ENCODE measurements at places on chromosomes 12 and 14.

GRCh38 chr14:61542848-61543790, 152.2 kb upstream of the HIF1A start:
- DNase-seq = no peak

- DNase-seq = no peak
Measured at GRCh38 chr14:75222208-75222701, 45.8 kb upstream of the TMED10 start.

DNA sequence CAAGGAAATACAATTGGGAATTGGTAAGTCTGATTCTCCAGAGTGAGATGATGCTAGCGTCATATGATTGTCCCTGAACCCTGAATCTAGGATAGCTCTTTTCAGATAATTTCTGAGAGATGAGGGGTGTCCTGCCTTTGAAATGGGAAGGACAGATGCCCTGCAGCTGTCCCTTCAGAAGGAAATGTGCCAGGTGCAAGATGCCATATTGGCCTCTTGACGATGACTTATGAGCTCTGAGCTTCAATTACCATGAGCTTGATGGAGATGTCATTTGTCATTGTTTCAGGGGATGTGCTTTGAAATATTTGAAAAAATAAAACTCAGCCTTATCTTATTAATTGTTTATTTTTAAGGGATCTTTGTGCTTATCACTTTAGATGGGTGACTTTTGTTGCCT, 185.1 kb downstream of the DACT1 start:
- DNase-seq = no peak

- no peak for DNase-seq
Measured at GRCh38 chr14:58749066-58749669, 111.4 kb downstream of the DACT1 start.
